ENCODE measurements at places on chromosomes 3 and 15. TPM values are rescaled to one million over a fixed set of nuclear protein-coding genes. Genes with fewer than 3 reads are reported as not detected.

CPN2 gene
- total RNA-seq, result 0.12 TPM

FANCD2OS gene
- not detected for total RNA-seq

NDUFB4 gene
- 125 TPM for total RNA-seq

LINGO1 gene
- total RNA-seq, result 2.3 TPM

GOLGA8R gene
- total RNA-seq, result 5.8 TPM

ANKRD28 gene
- total RNA-seq, result 36.6 TPM

OPA1 gene
- total RNA-seq, result 41.5 TPM

BUB1B gene
- 1.4 TPM for total RNA-seq

PCCB gene
- total RNA-seq, result 46.5 TPM

ZNF717 gene
- 18.2 TPM for total RNA-seq

GFM1 gene
- 33.5 TPM for total RNA-seq

AP3B2 gene
- 0.69 TPM for total RNA-seq

RTP4 gene
- total RNA-seq, result 5.4 TPM

ISLR2 gene
- total RNA-seq, result 1.8 TPM

UBA3 gene
- total RNA-seq, result 59.1 TPM

CFAP91 gene
- total RNA-seq, result 6.7 TPM

BCL2A1 gene
- 1.9 TPM for total RNA-seq

GOLGA6L7 gene
- total RNA-seq, result not detected

TRIM42 gene
- total RNA-seq, result not detected

COL6A6 gene
- 0.12 TPM for total RNA-seq

IL17RB gene
- 13.3 TPM for total RNA-seq
